Activated CD4-positive, alpha-beta T cell treated with anti-CD3 and anti-CD28 coated beads, Interleukin-10, Interleukin-2, amounts not matched to agents 100 ng/mL and 50 ng/mL, durations not matched to agents 16 hours and 8 hours (primary cell): ENCODE measurements at places on chromosomes 7 and 10.
A peak's percentile ranks its signal among the peaks of the same experiment; 100 is the strongest.

DNA sequence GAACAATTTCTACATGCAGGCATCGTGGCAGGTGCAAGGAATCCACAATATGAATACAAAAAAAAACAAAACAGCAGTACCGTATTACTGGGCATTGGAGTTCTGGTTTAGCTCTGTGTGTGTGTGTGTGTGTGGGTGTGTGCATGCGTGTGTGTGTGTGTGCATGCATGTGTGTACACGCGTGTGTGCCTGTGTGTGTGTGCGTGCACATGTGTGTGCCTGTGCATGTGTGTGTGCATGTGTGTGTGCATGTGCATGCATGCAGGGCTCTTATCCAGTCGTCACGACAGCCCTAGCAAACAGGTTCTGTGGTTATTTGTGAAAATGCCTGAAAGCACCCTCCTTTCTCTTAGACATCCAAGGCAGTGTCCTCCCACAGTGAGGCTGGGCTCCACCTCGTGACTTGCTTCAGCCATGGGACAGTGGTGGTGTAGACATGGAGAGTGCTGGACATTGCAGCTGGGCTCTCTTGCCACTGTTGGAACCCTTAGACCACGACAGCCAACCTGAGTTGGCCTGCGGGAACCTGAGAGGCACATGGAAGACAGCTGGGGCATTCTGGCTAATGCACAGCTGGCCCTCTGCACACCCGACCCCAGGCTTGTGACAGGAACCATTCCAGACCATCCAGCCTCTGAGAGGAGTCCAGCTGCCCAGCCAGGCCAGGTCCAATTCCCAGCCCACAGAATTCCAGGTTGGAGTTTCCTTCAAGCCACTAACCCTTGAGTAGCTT lies 173.4 kb upstream of the SHH start:
- no peak for DNase-seq

- DNase-seq = no peak
Observed at GRCh38 chr7:105838627-105839231, 37.7 kb downstream of the ATXN7L1 start.

GRCh38 chr7:7498856-7499255 lies 36.8 kb downstream of the COL28A1 start:
- DNase-seq = no peak

GRCh38 chr10:121540732-121541395 lies 57.4 kb downstream of the FGFR2 start:
- no peak for DNase-seq

GRCh38 chr7:87356448-87356847 lies 11.0 kb downstream of the CROT start:
- no peak for DNase-seq

GRCh38 chr7:157412021-157412443 lies 75.2 kb downstream of the DNAJB6 start:
- DNase-seq = peak; percentile 93

DNA sequence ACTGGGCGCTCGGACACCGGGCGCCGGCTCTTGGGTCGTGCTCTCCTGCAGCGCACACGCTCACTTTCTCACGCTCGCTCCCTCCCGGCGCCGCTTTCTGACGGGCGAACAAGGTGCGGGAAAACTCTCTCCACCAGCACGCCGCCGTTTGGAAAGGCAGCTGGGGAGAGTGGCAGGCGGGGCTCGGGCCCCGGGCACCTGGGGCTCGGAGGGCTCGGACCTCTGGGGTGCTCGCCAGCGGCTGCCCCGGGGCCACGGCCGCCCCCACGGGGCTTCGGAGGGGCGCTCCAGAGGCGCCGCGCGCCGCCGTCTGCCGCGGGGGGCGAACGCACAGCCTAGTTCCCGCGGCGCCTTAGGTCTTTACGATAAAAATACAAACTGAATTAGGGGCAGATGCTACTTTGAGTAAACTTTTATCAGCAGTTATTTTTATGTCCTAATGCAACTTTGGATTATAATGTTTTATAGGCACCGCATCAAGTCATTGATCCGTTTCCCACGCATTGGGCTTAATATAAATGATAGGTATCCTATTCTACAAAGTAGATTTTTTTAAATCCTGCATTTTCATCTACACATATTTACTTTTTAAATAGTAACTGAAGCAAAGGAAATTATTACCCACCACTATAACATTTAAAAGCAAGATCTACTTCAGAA lies 535 bp upstream of the EPC1 start:
- no peak for DNase-seq

DNA sequence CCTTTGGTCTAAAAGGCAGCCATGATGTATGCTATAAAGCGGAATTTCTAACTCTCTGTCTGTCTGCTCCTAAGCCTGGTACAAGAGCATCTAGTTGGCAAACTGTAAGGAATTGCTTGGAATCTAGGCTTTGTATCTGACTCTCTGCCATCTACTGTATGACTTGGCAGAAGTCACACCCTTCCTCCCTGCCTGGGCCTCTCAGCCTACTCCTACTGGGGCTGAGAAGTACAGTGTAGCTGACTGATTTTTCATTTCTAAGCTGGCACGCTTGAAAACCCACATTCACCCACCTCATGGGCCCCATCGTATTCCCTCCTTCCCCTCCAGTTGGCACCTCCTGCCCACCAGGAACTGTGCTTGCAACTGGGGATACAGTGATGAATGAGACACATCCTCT lies 435.2 kb downstream of the PLXNA4 start:
- no peak for DNase-seq

DNA sequence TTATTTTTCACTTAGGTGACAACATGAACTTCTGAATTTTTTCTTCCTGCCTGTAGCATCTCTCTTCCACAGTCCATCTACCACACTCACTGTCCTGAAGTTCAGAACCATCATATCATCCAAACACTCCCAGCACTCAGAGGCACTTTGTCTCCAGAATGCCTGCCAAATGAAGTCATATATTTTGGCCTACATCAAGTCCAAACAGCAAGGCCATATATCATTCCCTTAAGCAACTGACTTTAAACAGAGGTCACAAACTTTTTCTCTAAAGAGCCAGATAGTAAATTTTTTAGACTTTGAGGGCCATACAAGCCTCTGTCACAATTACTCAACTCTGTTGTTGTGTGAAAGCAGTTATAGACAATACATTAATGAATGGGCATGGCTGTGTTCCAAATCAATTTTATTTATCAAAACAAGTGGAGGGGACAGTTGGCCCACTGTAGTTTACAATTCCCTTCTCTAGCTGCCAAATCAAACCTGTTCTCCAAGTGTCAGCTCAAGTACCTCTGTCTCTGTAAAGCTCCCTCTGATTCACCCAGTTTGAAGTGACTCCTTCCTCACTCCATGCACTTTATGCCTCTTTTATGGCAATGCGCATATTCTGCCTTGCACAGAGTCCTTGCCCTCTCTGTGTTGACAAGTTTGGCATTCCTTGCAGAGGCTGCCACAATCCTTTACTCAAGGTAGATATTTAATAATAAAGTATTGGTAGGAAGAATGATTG lies 305.7 kb downstream of the FZD1 start:
- DNase-seq = no peak

DNA sequence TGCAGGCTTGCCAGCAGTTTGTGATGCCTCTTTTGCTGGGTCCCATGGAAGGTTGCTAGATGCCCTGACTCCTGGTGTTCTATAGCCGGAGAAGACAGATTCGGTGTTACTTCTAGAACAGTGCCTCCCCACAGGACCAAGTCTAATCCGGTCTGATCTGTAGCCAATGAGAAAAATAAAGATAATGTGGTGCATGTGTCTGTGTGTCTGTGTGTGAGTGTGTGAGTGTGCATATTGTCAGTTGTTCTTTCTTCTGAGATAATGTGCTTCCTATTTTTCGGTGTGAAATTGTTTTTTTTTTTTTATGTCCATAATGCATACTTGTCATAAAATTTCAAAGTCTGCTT lies 29.7 kb upstream of the ZNRF2 start:
- DNase-seq = no peak

DNA sequence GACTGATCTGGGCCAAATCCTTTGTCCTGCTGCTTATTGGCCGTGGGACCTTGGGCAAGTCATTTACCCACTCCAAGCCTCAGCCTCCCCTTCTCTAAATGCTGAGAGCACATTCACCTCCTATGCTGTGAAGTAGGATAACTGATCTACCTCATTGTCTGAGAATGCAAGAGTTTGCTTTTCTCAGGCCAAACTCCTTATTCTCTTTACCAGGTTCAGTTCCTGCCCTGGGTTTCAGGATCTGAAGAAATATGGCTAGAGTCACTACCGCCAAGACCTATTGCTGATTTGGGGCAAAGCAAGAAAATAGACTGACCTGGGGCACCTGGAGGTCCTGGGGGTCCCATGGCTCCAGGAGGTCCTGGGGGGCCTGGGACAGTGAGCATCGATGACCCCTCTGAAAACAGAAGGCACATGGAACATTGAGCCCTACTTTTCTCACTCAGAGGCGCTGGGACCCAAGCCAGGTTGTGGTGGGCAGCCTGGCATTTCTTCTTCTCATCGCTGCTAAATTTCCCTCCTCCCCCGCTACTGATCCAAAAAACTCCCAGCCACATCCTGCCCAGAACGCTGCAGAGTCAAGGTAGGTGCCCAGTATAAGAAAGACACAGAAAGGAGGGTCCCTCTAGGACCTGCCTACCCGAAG lies 42.4 kb downstream of the COL17A1 start:
- DNase-seq = no peak

DNA sequence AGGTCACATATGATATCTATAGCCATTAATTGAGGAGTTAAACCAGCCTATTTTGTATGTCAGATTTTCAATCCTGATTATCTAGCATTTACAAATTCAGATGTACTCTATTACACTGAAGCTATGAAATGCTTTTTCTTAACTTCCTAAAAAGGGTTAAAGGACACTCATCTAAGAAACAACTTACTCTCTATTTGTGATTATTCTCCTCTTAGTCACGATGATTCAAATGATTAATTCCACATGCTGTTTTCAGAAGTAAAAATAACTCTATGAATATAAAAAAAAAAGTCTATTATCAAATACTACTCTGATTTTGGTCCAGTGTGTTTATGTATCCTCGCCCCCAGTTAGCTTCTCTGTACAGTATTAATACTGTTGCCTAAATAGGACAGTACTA lies 1199.9 kb downstream of the GATA3 start:
- no peak for DNase-seq

- DNase-seq = no peak
Observed at GRCh38 chr10:77104459-77104980, 533.1 kb downstream of the KCNMA1 start.

- no peak for DNase-seq
Observed at GRCh38 chr7:138957753-138958390, 23.3 kb downstream of the KIAA1549 start.

- DNase-seq = peak; percentile 10
Observed at GRCh38 chr10:65501259-65501658, 1424.6 kb upstream of the LRRTM3 start.

GRCh38 chr7:142796001-142796500 lies 25.3 kb downstream of the PRSS2 start:
- DNase-seq = no peak

- no peak for DNase-seq
Observed at GRCh38 chr7:158011941-158012340, 575.7 kb downstream of the PTPRN2 start.

- no peak for DNase-seq
Observed at GRCh38 chr10:62689712-62690111, 114.8 kb upstream of the ADO start.

DNA sequence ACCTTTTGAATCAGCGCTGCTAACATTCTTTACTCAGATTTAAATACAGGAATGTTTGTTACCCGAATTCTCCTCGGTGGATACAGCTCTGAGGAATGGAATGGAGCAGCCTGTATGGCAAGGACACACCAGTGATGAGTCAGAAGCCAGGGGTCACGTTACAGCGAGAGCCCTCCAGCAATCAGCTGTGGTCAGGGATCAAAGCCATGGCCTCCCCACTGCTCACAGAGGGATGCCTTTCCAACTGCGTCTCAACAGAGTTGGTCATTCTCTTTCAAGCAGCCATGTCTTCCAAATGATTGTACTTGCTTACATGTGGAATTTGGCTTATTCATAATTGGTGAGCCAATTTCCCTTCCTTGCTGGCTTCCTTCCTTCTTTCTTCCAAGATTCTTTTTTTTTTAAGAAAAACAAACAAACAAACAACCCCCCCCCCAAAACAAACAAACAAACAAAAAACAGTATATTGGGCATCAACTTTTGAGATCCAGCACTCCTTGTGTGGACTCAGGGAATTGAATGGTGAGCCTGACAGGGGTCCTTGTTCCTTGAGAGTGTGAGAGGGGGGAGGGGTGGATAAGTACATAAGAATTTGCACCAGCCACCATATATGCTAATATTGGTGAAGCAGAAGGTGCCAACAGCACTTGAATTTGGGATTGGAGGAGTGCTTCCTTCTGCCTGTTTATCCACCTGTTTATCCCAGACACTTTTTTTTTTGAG lies 100.2 kb downstream of the ATXN7L1 start:
- no peak for DNase-seq

- DNase-seq = no peak
Observed at GRCh38 chr7:17368856-17369524, 70.5 kb downstream of the AHR start.

DNA sequence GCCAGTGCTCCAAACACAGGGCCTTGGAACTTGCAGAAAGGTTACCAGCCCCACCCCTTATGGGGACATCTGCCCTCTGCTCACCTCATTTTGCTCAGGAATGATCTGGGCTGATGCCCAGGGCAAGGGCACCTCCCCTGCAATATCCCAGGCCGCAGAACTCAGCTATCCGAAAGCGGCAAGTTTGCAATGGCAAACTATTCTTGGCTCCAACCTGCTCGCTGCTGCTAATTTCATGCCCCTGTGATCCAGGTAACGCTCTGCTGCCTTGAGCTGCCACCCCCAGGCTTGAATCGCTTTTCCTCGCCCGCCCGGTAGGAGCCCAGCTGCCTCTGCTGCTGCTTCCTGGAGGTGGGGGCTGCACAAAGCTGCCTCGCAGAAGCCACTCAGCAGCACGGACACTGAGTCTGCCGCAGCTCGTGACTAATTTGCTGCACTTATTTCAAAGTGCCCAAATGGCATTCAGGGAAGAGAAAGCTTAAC lies 18.2 kb downstream of the SLC29A3 start:
- no peak for DNase-seq

DNA sequence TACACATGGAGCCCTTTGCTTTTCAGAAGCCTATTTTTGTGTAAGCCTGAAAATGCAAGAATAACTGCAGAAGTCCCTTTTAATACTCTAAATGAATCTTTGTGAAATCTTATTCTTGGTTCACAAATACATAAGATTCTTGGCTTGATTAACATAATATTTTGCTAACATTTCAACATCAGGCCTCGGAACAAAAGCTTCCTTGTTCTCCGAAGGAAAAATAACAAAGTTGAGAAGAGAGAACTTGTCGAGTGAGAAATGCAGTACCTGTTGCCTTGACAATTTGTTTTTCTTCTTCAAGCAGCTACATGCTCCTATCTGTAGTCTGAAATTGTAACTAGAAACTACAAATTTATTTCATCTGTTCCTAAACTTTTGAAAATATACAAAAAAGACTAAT lies 8.5 kb downstream of the NT5C2 start:
- no peak for DNase-seq

- DNase-seq = no peak
Observed at GRCh38 chr7:99001482-99002147, 123.3 kb downstream of the TRRAP start.

GRCh38 chr10:92572362-92573090 lies 1.4 kb downstream of the IDE start:
- no peak for DNase-seq
